WERI-Rb-1 (cell line): ENCODE measurements at places on chromosomes 11 and 22.
A peak's percentile ranks its signal among the peaks of the same experiment; 100 is the strongest.

DNA sequence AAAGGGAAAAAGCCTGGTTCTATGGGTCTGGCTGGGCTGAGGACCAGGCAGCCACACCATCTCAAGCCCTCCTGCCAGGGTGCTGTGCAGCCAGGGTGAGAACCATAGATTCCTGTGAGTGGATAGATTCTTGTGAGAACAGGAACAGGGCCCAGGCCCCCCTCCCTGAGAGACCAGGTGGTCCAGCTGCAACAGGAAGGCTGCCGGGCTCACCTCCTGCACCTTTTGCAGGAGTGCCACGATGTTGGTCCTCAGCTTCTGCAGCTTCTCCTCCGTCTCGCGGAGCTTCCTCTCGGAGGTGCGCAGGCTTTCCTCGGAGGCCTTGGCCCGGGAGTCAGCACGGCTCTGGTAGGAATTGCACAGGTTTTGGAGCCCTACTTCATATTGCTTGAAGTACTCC is 40.8 kb downstream of the MORC2 start:
- DNase-seq, result no peak

- DNase-seq, result no peak
Observed at GRCh38 chr22:29642694-29643093, 39.3 kb downstream of the NF2 start.

DNA sequence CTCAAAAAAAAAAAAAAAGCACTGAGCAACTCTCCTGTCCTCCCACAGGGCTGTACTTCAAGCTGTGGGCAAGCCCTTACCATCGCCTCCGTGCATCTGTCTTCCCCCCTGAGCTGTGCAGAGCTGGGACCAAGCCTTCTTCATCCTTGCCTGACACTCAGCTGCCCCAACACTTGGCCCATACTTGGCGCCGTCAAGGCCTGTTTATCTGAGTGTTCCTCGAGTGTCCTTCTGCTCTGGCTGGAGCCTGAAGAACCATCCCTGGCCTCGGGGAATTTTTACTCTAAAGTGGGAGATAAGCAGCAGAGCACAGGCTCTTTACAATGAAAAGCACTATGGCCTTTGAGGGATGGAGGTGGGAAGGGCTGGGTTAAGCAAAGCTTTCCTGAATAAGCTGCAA is 1.6 kb upstream of the TIRAP start:
- no peak for DNase-seq

DNA sequence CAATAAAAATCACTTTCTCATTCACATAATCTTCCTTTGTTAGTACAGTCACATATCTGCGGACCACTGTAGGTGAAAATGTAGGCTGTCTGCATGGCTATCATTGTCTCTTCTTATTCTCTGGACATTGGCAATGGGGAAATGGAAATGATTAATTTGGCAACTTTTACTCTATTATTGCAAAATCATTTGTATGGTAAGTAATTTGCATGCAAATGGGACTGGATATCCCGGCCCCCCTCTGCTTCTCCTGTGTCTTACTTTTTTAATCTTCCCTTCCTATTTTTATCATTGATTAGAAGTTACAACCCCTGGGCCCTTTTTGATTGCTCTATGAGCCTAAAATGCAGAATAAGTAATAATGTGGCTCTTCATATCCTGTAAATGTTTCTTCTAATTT is 6.0 kb downstream of the GRK3 start:
- no peak for DNase-seq

DNA sequence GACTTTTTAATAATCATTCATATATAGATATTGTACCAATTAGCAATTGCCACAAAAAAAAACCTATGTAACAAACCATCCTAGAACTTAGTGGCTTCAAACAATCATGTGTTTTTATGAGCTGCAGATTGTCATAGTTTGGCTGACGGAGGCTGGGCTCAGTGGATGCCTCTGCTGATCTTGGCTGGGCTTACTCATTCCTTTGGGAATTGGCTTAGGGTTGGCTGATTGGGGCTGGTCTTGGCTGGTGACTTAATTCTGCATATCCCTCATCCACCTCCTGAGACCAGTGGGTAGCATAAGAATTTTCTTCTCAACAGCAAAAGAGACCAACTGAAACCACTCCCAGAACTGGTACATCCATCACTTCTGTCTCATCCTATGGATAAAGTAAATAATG is 57.9 kb upstream of the PHF21B start:
- DNase-seq, result no peak

- DNase-seq, result no peak
Observed at GRCh38 chr11:25702417-25702816, 629.5 kb upstream of the ANO3 start.

GRCh38 chr11:61068581-61068980 is 33.7 kb upstream of the CD5 start:
- DNase-seq, result no peak

DNA sequence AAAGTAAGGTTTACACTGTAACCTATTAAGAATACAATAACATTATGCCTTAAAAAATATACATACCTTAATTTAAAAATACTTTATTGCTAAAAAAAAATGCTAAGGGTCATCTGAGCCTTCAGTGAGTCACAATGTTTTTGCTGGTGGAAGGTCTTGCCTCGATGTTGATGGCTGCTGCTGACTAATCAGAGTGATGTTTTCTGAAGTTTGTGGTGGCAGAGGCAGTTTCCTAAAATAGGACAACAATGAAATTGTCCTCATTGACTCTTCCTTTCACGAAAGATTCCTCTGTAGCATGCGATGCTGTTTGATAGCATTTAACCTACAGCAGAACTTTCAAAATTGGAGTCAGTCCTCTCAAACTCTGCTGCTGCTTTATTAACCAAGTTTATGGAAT is 97.6 kb downstream of the FAT3 start:
- DNase-seq, result no peak

DNA sequence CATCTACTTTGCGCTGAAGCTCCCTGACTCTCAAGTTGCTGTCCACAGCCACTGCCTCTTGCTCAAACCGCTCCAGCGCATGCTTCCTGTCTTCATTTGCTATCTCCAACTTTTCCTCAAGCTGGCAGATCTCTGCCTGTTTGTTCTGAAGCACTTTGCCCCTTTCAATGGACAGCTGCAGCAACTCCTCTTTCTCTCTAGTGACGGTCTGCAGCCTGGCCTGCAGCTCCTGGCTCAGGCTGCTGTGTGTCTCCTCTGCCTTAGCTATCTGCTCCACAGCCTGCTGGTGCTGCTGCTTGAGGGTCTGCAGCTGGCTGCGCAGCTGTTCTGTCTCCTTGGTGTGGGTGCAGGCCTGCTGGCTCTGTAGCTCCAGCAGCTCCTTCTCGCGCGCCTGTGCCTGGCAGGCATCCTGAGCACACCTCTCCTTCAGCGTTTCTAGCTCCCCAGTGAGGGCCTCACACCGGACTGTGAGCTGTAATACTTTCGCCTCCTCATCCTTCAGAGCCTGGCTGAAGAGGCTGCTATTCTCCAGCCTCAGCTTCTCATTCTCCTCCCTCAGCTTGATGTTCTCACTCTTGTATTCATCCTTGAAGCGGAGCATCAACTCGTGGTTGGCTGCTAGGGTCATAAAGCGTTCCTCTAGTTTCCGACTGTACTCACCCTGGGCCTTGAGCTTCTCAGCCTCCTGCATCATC is 723 bp downstream of the CCDC89 start:
- DNase-seq, result no peak

- peak; percentile 83 for DNase-seq
Observed at GRCh38 chr22:37166675-37167066, 17.0 kb upstream of the IL2RB start.

DNA sequence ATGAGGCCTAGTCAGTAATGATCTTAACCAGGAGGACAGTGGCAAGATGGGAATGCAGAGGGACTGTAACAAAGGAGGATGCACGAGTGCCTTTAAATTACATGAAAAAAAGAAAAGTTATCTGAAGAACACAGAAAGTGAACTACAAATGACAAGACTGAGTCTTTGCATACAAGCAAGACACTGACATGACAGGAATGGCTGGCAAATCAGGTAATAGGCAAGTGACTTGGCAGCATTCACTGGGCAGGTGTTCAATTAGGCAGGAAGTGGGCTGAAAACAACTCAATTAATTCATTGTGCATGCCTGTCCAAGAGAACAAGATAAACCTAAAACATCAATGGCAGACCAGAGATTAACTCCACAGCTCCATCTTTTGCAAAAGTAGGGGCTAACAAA is 24.0 kb downstream of the SMCO4 start:
- DNase-seq, result no peak

DNA sequence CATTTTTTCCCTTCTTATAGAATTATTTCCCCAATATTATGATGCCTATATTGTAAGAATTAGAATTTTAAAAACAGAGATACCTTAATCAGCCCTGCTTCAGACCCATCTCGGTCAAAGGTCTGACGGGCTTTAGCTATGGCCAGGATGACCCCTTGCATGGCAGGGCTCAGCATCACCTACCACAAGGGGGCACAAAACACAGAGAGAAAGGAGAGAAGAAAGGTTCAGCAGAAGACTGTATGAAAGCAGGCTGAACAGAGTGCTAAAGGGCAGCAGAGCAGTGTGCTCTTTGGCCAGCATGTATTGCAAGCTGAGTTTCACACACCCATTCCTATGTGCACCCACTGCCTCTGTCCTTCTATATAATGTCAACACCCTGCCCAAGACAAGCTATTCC is 26.8 kb downstream of the CLDN25 start:
- peak; percentile 65 for DNase-seq

DNA sequence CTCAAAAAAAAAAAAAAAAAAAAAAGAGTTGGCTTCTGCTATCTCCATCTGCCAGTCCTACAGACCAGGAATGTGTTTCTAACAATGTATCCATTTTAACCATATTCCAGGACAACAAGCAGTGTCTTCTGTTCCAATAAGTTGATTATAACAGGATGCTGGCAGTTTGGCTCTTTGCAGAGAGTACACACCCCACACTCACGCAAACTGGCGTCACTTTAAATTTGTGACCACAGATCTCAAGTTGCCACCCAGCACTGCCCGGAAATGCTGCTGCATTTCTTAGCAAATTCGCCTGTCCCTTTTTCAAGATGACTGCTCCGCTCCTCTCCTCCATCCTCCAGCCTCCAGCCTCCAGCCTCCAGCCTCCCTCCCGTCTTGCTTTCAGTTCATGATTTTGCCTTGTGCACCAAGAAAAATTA is 44.3 kb downstream of the SCGB1A1 start:
- DNase-seq, result no peak

DNA sequence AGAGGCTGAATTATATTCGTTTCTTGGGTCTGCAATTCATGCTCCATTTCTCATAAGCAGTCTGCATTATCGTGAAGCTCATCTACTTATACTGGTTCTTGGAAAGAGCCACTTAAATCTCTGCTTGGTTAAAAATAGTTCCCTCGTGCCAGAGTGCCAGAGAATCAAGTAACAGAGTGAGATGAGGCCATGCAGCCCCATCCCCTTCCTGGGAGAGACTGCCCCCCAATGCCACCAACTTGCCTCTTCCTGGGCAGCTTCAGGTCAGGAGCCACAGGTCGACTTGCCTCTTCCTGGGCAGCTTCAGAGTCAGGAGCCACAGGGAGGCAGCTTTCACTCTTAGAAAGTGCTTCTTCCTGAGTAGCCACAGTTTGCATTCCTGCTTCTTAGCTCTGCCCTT is 223.9 kb upstream of the ZBED5 start:
- DNase-seq, result no peak

GRCh38 chr22:50672041-50672440 is 582 bp upstream of the SHANK3 start:
- no peak for DNase-seq

GRCh38 chr11:68377389-68377795 is 65.0 kb downstream of the LRP5 start:
- no peak for DNase-seq
